ENCODE measurements at places on chromosomes 12 and 14. TPM values are rescaled to one million over a fixed set of nuclear protein-coding genes. Genes with fewer than 3 reads are reported as not detected.

GRCh38 chr14:72686101-72686500 lies 207.8 kb downstream of the DPF3 start:
- no peak for DNase-seq

DNA sequence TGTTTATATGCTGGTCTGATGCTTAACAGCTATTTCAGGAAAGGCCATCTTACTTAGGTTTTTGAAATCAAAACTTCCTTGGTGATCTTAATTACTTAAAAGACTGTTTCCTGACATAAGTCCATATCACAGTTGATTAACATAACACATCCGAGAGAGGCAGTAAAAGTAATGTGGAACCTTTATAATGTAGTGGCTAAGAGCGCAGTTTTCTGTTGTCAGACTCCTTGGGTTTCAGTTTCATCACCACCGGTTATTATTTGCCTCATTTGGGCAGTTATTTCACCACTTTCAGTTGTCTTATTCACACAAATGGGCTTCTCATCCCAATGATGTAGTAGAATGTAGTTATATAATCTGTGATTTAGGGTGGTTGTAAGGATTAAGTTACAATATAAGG lies 30.9 kb downstream of the TBC1D15 start:
- no peak for DNase-seq

DNA sequence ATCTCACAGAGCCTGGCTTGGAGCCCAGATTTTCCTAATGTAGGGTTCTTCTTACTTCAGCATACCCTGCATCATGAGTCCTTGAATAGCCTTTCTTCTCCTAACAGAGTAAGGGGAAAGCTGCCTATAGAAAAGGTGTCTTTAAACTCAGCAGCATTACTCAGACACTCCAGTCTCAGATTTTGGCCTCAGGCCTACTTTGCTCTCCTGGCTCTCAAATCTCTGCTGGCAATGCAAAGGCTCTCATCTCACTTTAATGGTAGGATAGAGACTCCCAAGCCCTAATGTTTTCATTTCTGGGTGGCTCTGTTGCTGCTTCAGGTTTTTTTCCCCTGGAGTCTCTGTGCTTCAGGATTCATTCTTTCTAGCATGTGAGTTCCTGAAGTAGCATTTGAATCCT lies 9.1 kb upstream of the NKX2-8 start:
- no peak for DNase-seq

GRCh38 chr12:88435334-88436076 lies 144.8 kb downstream of the KITLG start:
- DNase-seq: no peak

DNA sequence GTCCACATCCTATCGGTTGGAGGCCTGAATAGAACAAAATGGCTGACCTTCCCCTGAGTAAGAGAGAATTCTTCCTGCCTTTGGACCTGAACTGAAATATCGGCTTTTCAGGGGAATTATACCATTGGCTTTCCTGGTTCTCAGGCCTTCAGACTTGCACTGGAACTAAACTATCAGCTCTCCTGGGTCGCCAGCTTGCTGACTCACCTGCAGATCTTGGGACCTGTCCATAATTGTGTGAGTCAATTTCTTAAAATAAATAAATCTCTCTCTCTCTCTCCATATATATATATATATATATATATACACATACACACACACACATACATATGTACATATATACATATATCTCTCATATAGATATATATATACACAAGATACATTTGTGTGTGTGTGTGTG lies 41.6 kb downstream of the KCNK10 start:
- DNase-seq: peak; percentile 28

GRCh38 chr14:36394593-36394992 lies 74.2 kb upstream of the MBIP start:
- no peak for DNase-seq

GRCh38 chr14:96205978-96206360 lies 1.3 kb downstream of the BDKRB2 start:
- DNase-seq: no peak

DNA sequence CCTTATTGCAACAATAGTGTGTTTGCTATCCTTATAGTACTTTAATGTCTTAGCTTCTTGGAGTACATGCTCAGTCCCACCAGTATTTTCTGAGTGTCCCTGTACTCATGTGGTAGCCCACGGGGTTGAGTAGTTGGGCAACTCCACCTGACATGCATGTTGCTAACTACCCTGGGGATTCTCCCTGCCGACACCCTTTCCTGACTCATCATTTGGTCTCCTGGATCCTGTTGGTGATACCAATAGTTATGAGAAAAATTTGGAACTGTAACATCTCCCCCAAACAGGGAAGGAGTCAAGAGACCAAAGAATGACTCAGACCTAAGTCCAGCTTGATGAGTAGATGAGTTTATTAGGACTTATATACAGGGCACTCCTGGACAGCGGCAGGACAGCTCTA lies 101.6 kb downstream of the BRMS1L start:
- DNase-seq: no peak

DNA sequence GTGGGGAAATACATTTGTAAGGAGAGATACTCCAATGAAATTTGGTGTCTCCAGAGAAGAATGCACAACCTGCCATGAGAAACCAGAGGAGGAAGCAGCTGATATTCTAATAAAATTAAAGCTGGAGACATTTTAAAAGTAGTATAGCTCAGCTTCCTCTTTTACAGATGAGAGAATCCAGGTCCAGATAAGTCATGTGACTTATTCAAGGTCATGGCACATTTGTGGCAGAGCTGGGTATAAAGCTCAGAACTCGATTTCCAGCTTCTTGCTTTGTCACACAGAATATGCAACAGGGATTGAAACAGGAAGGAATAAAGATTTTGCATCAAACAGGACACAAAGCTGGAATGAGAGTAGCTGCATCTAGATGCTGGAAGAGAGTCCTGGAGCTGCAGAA lies 174.8 kb downstream of the EMP1 start:
- DNase-seq: no peak

DNA sequence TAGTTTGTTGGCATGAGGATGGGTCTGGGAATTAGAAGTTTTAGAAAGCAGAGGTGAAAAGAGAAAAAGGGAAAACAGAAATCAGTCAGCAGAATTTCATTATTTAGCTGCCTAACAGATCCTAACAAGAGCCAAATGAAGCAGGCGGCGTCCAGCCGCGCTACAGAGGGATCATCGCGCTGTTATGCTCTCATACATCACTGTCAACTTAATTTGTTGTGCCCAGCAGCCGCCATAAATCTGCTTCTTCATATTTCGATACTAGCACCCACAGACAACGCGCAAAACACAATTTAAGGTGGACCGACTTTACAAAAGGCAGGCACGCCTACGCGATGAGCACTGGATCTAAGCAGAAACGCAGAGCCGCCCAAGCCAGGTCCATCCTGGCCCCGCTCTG lies 66.7 kb downstream of the SETD3 start:
- DNase-seq: no peak

DNA sequence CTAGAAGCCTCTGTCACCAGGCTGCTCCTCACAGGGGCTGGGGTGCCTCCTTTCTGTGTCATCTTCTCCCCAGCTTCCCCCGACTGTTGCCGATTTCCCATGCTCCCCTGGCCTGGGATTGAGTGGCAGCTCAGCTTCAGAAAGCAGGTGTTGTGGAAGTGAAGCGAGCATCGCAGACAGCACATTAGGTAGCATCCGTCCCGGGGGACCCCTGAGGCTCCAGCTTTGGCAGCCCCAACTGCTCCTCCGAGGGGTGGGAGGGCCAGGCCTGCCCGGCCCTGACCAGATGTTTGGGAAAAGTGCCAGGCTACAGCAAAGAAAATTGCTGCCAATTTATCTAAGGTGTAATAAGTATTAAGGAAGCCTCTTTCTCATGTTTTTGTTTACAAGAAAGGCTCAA lies 1045.6 kb downstream of the BCL11B start:
- no peak for DNase-seq

GRCh38 chr12:117857632-117858612 lies 110.9 kb downstream of the KSR2 start:
- peak; percentile 35 for DNase-seq

GRCh38 chr12:86081843-86082242 lies 174.3 kb downstream of the MGAT4C start:
- DNase-seq: no peak

GRCh38 chr12:11746024-11746771 lies 96.7 kb downstream of the ETV6 start:
- no peak for DNase-seq

DNA sequence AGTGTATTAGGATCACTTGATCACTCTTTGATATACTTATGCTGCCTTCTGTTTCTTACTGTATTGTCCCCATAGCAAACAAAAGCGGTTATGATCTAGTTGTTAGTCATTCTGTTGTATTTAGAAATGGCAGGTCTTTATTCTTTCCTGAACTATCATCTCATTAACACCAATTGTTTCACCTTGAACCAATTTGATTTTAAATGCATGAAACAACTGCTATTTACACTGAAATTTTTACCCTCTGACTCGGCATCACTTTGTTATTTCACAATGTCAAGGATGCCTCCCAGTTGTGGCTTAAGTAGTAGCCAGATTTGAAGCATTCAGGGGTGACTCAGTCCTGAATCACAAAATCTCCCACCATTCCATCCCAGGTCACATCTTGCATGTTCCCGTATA lies 303.5 kb downstream of the EGLN3 start:
- DNase-seq: peak; percentile 69

- DNase-seq: no peak
These were observed 36.0 kb downstream of the RHOJ start for GRCh38 chr14:63240221-63240620.

- no peak for DNase-seq
These were observed 9.6 kb downstream of the KCNH3 start for GRCh38 chr12:49548481-49548821.

DNA sequence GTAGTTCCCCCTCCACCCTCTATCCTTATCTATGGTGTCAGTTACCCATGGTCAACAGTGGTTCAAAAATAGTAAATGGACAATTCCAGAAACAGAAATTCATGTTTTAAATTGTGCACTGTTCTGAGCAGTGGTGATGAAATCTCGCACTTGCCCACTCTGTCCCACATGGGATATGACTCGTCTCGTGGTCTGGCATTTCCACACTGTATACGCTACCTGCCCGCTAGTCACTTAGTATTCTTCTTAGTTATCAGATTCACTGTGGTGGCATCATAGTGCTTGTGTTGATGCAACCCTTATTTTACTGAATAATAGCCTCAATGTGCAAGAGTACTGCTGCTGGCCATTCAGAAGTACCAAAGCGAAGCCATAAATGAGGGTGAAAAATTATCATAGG lies 507.0 kb downstream of the SNAPC1 start:
- peak; percentile 4 for DNase-seq

DNA sequence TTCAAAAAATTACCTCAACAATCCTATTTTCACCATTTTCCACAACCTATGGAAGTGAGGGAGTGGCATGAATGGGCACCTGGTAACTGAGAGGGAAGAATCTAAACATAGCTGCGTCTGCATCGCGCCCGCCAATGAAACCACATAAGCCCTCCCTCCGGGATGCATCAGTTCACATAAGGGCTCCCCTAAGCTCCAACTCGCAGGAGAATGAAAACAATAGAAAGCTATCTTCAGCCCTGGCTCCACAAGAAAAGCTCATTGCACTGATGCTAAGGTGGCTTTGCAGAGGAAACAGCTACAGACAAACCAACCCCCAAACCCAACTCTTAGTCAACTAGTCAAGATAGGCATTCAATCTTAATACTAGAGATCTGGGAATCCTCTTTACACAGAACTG lies 173.3 kb downstream of the FOXN3 start:
- DNase-seq: no peak

DNA sequence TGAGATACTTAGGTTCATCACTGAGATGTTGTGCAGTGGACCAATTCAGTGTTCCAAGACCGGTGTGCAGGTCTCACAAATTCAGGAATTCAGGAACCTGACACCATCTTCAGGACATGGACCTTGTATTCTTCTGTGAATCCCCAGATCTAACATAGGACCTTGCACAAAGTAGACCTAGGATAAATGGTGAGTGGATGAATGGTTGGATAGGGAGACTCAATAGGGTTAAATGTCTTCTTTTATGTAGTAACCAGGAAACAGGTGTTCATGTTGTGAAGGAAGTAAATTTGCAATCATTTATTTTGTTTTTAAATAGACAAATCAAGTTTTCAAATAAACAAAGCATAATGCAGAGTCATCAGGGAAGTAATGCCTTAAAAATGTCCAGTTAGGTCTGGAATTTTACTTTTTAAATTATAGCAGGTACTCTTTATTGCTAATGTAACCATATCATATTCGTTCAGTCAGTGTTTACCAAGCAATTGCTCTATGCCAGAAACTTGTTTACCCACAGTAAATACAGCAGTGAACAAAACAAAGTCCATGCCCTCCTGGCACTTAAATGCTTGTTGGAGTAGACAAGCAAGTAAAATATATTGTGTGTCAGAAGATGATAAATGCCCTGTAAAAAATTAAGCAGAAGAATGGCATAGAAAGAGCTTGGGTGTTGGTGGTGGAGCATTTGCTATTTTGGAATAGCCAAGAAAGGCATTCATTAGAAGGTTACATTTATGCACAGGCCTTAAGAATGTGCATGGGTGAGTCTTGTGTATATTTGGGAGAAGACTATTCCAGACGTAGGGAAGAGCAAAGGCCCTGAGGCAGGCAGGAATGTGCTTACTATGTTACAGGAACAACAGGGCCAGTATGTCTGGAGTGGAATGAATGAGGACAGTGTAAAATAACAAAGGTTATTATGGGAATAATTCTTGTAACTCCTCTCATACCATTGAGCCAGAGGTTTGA lies 26.3 kb downstream of the RXYLT1 start:
- DNase-seq: no peak

- no peak for DNase-seq
These were observed 74.1 kb downstream of the ATP2B1 start for GRCh38 chr12:89634508-89634907.

DNA sequence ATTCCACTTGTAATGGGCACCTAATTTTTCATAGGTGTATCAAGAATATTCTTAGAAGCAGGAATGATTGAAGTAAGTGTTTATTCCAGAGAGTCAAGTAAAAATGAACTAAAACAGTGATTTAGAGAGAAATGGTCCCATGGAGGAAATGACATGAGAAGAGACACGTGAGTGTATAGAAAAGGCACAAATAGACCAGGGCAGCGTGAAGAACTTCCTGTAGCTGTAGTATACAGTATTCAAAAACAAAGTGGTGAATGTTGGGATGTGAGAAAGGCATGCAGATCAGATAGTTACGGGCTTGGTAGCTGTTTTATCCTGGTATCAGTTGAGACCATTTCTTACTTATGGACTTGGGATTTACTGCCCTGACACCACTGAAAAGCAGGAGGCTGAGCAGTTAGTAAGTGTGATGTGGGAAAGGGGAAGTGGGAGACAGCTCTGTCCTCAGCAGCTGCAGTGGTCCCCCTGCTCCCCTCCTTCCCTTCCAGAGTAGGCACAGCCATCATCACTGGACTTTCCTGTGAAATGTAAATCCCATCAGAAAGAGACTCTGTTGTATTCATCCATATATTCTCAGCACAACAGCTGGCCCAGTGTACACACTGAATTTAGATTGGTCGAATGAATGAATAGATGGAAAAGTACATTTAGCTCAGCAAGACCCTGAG lies 16.8 kb upstream of the TESPA1 start:
- no peak for DNase-seq

The SLC17A8 gene
- not detected for total RNA-seq

The C1QL4 gene
- not detected for total RNA-seq

The GLT8D2 gene
- not detected for total RNA-seq

The SRRM4 gene
- total RNA-seq: not detected

The SCN8A gene
- 1.4 TPM for total RNA-seq

The PCNX1 gene
- total RNA-seq: 25.4 TPM

The MYF6 gene
- 0.07 TPM for total RNA-seq

The NEUROD4 gene
- not detected for total RNA-seq

The KLHL28 gene
- 1.4 TPM for total RNA-seq

The PKP2 gene
- 10.6 TPM for total RNA-seq

The OLR1 gene
- 8.6 TPM for total RNA-seq
